ENCODE measurements at places on chromosomes 7 and 10.

GRCh38 chr10:49830016-49830415, 67.9 kb upstream of the OGDHL start:
- DNase-seq: no peak

DNA sequence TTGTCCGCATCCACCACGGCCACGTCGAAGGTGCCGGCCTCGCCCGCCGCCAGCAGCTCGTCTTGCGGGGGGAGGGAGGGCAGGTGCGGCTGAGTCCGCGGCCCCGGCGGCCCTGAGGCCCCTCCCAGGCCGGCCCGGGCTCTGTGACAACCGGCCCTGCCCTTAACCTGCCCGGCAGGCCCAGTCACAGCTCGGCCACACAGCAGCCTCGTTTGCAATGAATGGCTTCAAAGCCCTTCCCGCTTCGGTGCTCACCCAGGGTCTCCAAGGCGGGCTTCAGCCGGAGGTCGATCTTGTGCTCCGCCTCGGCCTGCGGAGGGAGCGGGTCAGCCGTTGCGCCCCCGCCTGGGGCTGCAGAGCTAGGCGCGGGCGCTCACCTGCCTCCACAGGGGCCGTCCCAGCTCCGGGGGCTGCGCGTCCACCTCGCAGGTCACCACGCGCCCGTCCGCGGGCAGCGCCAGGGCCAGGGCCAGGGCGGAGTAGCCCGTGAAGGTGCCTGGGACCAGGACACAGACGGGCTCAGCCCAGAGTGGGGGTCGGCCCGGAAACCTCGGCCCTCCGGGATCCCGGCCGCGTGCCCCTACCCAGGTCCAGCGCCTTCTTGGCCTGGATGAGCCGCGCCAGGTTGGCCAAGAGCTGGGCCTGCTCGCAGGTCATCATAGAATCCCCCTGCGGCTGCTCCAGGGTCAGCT, 928 bp downstream of the COMTD1 start:
- no peak for DNase-seq

GRCh38 chr7:105267244-105267643, 121.5 kb downstream of the SRPK2 start:
- DNase-seq: no peak

- no peak for DNase-seq
These were observed 154.4 kb downstream of the GALNT17 start for GRCh38 chr7:71286336-71286735.

- no peak for DNase-seq
These were observed 151.0 kb upstream of the NEBL start for GRCh38 chr10:21048068-21048467.

DNA sequence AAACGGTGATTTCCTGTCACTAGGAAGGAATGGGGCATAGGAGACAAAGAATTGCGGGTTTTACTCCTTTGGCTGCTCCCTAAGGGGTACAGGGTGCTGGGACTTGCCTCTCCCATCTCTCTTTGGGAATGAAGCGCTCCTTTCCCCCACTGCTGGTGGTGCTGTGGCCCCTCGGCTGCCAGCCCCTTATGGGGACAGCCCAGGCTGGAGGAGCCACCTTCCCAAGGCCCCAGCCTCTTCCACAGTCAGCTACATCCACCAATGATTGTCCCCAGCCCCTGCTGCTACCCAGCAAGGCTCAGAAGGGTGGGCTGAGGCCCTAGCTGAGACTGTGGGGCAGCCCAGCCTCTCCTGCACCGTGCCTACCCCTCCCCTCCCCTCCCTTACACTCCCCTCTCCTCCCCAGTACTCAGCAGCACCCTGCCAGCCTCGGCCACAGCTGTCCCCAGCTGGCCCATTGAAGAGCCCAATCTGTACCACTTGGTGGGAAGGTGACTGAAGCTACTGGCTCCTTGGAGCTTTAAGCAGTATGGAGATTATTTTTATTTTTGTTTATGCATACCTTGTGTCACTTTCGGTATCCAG, 19.0 kb downstream of the PRKAG2 start:
- DNase-seq: no peak

- no peak for DNase-seq
These were observed 857 bp downstream of the CPXM2 start for GRCh38 chr10:123890756-123891143.

GRCh38 chr7:143331179-143331801, 15.4 kb downstream of the CLCN1 start:
- DNase-seq: no peak

- DNase-seq: no peak
These were observed 90.1 kb upstream of the ANKRD1 start for GRCh38 chr10:91010952-91011351.

DNA sequence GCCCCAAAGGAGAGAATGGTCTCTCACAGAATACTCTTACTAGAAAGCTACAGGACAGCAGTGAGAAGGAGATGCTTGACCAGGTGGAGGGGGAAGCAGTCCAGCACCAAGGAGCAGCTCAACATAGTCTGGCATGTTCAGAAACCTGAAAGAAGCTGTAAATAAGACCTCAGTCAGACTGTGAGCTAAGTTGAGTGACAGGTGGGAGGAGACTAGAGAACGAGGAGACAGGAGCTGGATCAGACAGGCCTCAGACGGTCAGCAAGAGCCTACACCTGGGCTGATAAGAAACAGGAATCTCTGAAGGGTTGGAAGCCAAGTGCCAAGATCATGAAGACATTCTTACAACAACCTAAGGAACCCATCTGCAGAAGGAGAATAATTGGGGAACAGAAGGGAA, 54.5 kb downstream of the ELMO1 start:
- no peak for DNase-seq

- DNase-seq: no peak
These were observed 115.2 kb downstream of the RNLS start for GRCh38 chr10:88467835-88468485.

GRCh38 chr7:136275794-136276193, 298.6 kb upstream of the MTPN start:
- no peak for DNase-seq

GRCh38 chr7:103593691-103594090, 147.7 kb upstream of the SLC26A5 start:
- no peak for DNase-seq

DNA sequence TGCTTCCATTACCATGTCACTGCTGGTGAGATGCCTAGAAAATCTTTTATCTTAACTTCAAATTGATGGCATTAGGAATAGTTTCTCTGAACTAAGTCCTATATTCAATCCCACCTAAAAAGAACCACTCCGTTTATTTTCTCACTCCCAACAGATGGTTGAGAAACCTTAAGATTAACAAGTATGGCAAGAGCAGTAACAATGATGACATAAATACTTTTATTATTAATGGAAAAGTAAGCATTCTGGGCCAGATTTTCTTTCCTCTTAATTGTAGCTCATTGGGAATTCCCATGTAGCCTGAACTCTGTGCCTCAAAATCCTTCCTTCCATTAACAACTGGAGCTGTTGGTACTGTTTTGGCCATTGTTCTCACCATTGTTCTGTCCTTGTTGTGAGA, 21.1 kb upstream of the FAM13C start:
- no peak for DNase-seq

DNA sequence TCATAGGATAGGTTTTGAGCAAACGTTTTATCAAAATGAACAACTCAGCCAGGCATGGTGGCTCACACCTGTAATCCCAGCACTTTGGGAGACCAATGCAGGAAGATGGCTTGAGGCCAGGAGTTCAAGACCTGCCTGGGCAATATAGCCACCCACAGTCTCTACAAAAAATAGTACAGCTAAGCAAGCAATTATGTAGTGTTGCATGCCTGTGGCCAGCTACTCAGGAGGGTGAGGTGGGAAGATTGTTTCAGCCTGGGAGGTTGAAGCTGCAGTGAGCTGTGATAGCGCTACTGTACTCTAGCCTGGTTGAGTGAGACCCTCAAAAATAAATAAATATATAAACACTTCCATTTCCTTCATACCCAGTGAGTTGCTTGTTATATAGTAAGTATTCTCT, 67.1 kb downstream of the LSMEM1 start:
- no peak for DNase-seq

DNA sequence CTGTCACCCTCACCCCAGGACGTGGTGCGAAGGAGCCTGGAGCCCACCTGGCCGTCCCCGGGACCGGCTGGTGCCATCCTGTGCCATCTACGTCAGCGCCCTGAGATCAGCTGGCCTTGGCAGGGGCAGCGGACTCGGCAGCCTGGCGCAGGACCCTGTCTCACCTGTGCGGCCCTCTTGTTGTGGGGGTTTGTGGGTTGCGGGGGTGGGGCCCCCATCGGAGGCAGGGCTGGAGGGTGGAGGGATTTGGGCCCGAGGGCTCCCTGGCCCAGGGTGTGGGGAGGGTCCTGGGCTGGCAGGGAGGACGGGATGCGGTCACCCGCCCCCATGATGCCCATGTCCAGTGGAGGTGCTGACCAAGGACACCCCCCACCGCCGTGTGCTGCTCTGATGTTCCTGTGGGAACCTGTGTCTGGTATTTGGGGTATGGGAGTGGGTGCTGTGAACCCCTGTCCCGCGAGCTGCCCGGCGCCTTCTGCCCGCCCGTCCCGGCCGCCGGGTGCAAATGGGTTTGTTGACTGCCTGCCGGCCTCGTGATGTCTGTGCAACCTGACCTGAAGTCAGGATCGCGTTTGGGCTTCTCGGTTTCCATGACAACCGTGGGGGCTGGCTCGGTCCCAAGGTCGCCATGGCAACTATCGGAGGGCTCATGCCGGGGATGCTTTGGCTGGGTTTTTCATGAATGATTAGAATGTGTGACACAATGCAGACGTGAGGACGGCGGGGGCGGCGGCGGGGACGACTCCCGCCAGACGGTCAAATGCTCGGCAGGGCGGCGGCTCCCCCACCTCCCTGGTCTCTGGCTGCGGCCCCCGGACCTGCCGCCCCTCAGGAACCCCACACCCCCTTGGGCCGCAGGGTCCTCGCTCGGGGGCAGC, 7.3 kb downstream of the MAFK start:
- peak; percentile 11 for DNase-seq

GRCh38 chr10:49307921-49308320, 9.0 kb downstream of the C10orf71 start:
- DNase-seq: no peak

DNA sequence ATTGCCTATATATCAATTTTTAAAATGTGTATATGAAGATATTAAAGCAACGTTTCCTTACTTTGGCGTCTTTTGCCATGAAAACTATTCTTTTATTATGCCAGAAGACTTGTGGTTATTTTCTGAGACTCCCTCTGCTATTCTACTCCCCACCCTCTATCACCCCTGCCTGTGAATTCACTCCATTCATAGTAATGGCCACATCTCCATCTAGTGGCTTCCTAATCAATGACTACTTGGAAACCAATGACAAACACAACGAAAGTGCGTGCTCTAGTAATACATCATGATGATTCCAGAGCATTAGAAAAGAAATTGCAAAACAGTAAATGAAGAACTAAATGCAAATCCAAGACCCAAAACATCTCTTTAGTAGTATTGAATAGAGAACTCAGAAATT, 186.7 kb upstream of the HGF start:
- DNase-seq: no peak

DNA sequence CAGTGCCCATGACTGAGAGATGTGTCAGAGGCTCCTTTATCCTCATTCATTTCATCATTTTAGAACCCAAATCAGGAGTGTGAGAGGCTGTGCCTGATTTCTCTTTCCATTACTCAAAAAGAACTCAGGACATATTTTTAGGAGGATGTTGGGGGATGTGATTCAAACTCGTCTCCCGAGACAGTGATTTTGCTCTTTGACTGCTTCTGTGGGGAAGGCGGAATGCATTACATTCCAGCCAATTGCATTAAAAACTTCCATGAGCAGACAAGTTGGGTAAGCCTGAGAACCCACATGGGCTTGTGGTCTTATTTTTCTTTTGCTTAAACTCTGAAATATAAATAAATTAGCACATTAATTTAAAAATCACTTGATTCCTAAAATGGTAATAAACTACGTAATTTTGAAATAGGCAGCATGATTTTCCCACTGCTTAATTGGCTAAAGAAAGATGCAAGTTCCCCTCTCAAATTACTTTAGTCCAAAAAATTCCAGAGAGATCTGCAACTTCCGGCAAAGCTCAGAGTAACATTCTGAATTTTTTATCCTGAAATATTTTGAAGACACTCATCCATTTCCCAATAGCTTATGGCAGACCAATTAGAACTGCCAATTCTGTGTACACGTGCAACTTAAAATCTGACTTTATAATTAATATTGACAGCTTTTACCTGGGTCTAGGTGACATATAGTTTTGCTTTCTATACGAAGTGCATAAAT, 185.6 kb downstream of the C7orf25 start:
- DNase-seq: no peak

GRCh38 chr10:25522946-25523608, 348.3 kb downstream of the GPR158 start:
- DNase-seq: no peak

DNA sequence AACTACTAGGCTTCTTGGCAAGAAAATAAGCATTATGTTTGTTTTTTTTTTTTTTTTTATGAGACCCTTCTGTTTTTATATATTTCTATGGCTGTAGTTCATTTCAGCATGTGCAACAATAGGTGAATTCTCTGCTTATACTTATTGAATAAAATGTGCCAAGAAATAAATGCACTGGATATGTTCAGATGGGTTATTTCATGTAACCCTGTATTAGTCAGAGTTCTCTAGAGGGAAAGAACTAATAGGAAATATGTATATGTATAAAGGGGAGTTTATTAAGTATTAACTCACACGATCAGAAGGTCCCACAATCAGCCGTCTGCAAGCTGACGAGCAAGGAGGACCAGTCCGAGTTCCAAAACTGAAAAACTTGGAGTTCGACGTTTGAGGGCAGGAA, 292.8 kb downstream of the CSTF2T start:
- DNase-seq: no peak

DNA sequence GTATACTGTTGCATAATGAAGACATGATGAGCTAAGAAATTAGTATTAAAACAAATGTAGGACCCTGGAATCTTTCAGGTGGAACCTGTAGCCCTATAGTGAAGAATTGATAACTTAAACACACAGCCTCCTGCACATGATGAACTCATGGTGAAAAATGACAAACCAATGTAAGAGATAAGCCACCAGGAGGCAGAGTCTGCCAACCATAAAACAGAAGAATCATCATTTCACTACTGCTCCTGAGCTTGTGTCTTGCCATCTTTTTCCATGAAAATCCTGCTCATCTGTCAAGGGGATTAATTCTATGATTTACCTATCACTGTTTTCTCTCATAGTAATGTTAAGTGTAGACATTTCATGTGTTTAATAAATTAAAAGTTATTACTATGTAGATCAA, 363.9 kb downstream of the MALRD1 start:
- no peak for DNase-seq

DNA sequence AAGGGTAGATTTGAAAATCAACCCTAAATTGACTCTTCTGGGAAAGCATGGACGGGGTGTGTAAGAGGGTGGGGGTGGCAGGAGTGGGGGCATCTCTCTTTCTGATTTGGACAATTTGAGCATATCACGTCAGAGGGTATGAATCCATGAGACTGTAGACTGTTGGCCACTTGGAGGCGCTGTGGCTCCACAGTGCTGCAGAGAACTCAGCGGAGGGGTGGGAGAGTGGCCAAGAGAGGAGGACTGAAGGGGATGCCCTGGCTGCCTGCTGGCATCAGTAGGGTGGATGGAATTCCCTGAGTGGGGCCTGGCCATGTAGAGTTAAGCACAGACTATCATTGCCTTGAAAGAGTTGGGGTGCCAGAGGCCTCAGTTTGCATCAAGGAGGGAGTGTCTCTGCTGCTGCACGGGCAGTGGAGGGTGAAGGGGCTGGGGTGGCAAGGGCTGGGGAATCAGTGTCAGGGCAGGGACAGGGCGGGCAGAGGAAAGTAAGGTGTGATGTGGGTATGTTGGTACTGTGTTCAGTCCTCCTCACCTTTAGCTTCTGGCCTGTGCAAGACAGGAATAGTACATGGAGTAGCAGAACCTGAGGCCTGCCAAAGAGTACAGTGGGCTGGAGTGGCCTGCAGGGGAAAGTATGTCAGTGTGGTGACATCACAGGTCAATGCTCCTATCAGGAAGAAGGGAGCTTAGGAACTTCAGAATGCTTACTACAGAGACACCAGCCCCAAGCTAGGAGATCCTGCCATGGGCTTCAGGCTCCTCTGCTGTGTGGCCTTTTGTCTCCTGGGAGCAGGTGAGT, 133.5 kb upstream of the PRSS58 start:
- DNase-seq: no peak
